Progenitor cell of endocrine pancreas (in vitro differentiated cells): ENCODE measurements at places on chromosomes 2 and 18. TPM values are rescaled to one million over a fixed set of nuclear protein-coding genes. Genes with fewer than 3 reads are reported as not detected.

DNA sequence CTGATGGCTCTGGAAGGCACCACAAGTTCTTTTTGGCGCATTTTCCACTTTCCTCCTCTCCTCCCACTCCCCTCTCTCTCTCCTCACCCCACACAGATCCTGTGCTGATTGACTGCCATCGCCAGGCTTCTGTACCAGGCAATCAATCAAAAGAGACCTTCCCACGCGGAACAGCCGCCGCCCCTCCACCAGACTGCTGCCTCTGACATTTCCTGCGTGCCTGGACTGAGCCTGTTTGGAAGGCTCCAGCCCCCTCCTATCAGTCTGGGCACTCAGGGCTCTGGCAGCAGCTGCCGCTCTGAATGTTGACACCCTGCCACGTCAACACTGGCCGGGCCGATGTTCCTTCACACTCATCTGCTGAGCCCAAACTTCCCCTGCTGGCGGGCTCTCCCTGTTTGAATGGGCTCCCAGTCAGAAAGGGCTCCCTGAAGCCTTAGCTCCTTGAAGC, 467.7 kb downstream of the EPHA4 start:
- no peak for DNase-seq

The VAMP8 gene
- total RNA-seq = 71.3 and 76.0 TPM in 2 replicates

DNA sequence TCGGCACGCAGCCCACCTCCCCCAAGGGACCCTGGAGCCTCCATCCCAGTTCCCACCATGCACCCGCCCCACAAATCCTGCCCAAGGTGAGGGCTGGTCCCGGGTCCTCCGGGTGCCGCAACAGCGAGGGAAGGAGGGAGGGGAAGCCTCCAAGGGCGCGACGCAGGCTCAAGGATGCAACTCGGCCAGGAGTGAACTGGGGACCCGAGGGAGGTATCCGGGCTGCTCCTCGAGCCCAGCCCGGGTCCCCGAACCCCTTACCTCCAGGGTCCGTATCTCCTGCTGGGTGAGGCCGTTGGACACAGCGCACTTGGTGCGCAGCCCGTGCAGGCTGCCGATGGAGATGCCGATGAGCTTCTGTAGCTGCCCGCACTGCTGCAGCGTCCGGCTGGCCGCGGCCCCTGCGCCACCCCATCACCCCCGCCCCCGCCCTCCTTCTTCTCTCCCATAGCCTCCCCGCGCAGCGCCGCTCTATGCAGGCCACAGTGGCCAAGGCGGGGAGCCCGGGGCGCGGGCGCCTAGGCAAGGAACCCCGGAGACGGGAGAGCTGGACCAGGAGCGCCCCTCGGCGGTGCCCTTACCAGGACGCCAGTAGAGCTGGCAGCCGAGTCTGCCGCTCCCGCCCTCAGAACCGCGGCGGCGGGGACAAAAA, 124.1 kb downstream of the ANKRD30BL start:
- DNase-seq = peak; percentile 43

- DNase-seq = no peak
Measured at GRCh38 chr2:43080571-43081021, 145.8 kb downstream of the ZFP36L2 start.

The PER2 gene
- total RNA-seq = 14.3 and 20.2 TPM in 2 replicates

The ANO7 gene
- total RNA-seq = 2.5 and 3.0 TPM in 2 replicates

The SULT1C3 gene
- total RNA-seq = not detected in 2 replicates
